H9 (cell line): ENCODE measurements at places on chromosomes 5 and 9.

- H3K27me3 ChIP-seq, result no peaks in the 10 kb centered on the region
- H3K4me1 ChIP-seq, result no peaks in the 10 kb centered on the region
- H3K27ac ChIP-seq, result no peak overlapping the region
- no peaks in the 10 kb centered on the region for H3K36me3 ChIP-seq
Observed at GRCh38 chr5:131252824-131253171, 11.1 kb upstream of the CDC42SE2 start.

- H3K4me1 ChIP-seq, result peaks cover 9% of the 10 kb centered on the region
- no peak overlapping the region for H3K4me3 ChIP-seq
- no peaks in the 10 kb centered on the region for H3K27me3 ChIP-seq
- no peak overlapping the region for H3K27ac ChIP-seq
- DNase-seq, result no peak
Observed at GRCh38 chr9:128558431-128559310, 6.3 kb downstream of the SPTAN1 start.

- 0 out of 2 replicates have a peak, but pooled peaks cover 1% of the 10 kb centered on the region for H3K36me3 ChIP-seq
- H3K4me1 ChIP-seq, result peaks cover 5% of the 10 kb centered on the region; the same call in 1 of the 2 replicates
- H3K27ac ChIP-seq, result no peak overlapping the region
- H3K4me3 ChIP-seq, result no peak overlapping the region
Observed at GRCh38 chr5:73325546-73325945, 123.0 kb downstream of the FOXD1 start.

GRCh38 chr5:140151144-140152021 is 23.6 kb upstream of the CYSTM1 start:
- H3K27ac ChIP-seq, result no peak overlapping the region
- H3K27me3 ChIP-seq, result peaks cover 14% of the 10 kb centered on the region
- no peak for DNase-seq

DNA sequence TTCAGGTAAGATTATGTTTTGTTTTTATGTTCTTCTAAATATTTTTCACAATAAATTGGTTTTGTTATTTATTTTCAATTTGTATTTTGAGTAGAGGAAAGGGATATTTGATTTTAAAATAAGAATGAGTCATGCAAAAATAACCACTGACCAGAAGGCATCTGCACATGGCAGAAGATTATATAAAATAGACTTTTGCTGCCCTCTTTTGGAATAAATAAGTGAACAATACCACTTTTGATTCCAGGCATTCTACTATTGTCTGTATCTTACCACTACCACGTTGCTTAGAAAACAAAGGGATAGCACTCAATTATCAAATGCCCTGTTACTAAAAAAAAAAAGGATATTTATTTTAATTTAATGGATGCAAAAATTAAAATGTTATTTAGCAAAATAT is 227.3 kb upstream of the ITGA1 start:
- H3K36me3 ChIP-seq, result no peaks in the 10 kb centered on the region
- no peak for DNase-seq
- H3K4me3 ChIP-seq, result no peak overlapping the region
- no peaks in the 10 kb centered on the region for H3K27me3 ChIP-seq

DNA sequence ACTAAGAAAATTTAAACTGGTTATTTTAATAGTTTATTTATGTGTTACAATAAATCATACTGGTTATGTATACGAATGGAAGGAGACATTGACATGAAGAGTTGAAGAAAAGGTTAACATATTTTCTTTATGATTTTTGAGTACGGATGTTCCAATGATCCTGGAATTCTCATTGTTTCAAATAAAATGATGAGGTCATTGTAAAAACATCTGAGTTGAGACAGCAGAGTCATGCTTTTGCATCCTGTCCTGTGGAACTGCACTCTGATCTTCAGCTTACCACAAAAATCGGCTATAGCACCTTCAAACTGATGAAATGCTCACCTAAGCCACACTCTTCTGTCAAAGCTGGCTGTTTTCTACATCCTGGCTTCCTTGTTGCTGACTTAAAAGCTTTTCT is 67.8 kb downstream of the PTCD2 start:
- no peaks in the 10 kb centered on the region; the same call in 1 of the 2 replicates for H3K27me3 ChIP-seq
- H3K4me3 ChIP-seq, result no peak overlapping the region
- no peaks in the 10 kb centered on the region for H3K36me3 ChIP-seq
- no peak overlapping the region for H3K27ac ChIP-seq

DNA sequence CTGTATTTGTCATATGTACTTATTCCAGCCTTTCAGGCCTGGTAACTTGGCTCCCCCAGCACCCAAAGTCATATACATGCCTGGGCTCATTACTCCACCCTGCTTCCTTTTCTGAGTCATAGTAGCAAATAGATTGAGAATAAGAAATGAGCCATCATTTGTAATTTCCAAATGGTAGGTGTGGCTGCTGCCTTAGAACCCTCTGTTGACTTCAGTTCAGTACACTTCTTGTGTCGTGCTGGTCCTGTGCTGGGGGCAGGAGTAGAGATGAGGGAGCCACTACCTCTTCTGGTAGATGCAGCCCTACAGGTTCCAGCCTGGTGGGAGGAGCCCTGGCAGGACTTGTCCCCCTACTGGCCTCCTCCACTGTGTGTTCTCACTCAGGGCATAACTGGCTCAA is 11.1 kb downstream of the GM2A start:
- peaks cover 13% of the 10 kb centered on the region for H3K36me3 ChIP-seq
- no peaks in the 10 kb centered on the region for H3K4me1 ChIP-seq
- H3K27me3 ChIP-seq, result no peaks in the 10 kb centered on the region
- DNase-seq, result no peak
- no peak overlapping the region for H3K4me3 ChIP-seq
- H3K27ac ChIP-seq, result no peak overlapping the region
